ENCODE measurements at places on chromosomes 6 and 20.

GRCh38 chr6:29941016-29941415 is 1.3 kb upstream of the HLA-A start:
- DNase-seq, result no peak

DNA sequence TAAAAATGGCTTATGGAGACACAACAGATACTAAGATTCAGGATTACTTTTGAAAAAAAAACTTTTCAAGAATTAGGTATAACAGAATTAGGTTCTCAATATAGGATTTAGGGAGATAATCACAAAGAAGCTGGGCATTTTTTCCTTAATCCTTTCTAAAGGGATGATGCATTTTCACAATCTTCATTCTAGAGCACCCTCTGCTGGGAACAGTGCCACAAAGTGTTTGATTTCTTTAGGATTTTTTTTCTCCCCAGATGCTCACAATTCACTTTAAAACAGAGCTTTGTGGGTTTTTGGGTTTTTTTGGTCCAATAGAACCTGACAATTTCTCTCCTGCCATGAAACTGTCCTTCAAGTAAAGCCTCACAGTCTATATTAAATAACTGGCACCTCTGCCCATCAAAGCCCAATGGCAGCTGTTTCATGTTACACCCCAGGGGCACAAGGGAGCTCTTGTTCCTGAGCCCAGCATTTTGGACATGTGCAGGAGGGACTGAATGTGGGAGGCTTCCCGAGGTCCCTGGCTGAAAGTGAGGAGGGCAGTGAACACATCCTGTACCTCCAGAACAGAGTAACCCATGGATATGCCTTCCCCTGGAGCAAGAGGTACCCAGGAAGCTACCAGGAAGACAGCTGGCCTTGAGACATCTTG is 39.7 kb downstream of the PREP start:
- DNase-seq, result no peak

- DNase-seq, result no peak
Measured at GRCh38 chr20:24981282-24981681, 11.3 kb downstream of the APMAP start.

DNA sequence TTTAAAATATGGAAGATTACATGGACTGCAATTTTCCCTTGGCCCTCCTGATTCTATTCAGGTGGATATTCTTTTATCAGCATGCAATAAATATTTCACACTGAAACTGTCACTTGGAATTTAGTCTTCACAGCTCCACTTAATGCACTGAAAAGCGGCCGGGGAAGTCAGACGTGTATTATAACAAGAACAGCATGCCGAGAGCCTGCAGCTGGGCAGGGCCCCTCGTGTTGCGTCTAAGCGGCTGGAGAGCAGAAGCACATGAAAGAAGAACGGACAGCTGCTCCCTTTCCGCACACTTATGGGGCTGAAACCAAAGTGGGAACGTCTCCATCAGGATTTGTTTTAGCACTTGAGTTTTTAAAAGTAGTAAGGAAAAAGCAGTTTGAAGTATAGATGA is 57.2 kb downstream of the LYRM4 start:
- DNase-seq, result no peak

- no peak for DNase-seq
Measured at GRCh38 chr6:45900808-45901752, 114.6 kb downstream of the CLIC5 start.

GRCh38 chr6:163745536-163746400 is 331.2 kb downstream of the QKI start:
- no peak for DNase-seq

DNA sequence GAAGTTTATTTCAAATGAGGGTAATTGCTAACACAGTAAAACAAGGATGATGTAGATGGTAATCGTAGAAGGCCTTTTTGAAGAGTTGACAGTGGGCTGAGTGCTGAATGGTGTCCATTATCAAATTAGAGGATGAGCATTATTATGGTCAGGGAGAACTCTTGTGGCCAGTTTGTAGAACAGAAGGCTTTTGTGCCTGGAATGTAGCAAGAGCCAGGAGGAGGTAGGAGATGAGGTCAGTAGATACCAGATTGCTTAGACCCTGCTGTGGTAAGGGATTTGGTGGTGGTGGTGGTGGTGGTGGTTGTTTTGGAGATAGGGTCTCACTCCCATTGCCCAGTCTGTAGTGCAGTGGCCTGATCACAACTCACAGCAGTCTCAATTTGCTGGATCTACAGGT is 6.2 kb downstream of the CSE1L start:
- DNase-seq, result no peak

DNA sequence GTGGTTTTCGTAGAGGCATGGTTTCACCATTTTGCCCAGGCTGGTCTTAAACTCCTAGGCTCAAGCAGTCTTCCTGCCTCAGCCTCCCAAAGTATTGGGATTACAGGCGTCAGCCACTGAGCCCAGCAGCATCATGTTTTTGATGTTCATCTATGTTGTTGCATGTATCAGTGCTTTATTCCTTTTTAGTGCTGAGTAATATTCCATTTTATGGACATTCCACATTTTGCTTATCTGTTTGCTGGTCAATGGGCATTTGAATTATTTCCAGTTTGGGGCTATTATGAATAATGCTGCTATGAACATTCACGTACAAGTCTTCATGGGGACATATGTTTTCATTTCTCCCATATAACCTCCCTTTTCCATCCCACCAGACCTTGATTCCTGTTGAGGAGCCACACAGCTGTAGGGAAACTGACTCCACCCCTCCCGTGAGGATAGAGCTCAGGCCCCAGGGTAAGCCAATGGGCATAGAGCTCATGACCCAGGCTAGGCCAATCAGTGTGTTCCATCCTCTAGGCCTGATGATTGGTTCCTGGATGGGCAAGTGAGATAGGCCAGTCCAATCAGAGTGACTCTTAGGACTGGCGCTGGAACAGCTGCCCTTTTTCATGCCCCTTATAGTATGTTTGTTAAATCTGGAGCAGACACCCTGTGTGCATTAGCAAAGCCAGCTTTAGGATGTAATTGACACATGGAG is 49.5 kb downstream of the DLGAP4 start:
- no peak for DNase-seq

- no peak for DNase-seq
Measured at GRCh38 chr20:17172836-17173516, 53.9 kb upstream of the PCSK2 start.

GRCh38 chr6:136383268-136383937 is 93.8 kb upstream of the BCLAF1 start:
- no peak for DNase-seq

DNA sequence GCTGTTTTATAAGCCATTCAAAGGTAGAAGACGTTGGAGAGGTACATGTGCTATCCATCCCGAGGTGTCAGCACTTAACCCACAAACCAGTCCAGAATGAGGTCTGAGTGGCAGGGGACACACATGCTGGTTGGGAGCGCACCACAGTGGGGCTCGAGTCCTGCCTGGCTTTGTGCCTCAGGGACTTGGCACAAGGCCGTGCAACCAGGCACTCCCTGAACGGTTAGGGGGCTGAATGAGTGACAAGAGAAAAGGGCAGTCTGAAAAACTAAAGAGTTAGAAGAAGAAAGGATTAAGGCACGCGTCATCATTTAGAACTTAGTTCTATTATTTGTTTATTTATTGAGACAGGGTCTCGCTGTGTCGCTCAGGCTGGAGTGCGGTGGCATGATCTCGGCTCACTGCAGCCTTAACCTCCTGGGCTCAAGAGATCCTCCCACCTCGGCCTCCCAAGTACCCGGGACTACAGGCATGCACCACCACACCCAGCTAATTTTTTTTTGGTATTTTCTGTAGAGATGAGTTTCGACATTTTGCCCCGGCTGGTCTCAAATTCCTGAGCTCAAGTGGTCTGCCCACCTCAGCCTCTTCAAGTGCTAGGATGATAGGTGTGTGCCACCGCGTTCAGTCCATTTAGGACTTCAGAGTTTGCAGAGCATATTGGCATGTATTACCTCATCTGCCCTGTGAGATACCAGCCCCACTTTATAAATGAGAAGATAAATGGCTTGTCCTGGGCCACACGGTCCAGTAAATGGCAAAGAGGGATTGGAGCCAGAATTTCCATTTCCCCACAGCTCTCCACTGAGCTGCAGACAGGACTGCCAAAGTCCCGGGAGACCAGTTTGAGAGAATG is 47.4 kb upstream of the IRF4 start:
- DNase-seq, result no peak

- no peak for DNase-seq
Measured at GRCh38 chr6:41467061-41467460, 79.1 kb upstream of the FOXP4 start.

- DNase-seq, result no peak
Measured at GRCh38 chr6:157651731-157652490, 171.1 kb upstream of the SNX9 start.

- DNase-seq, result no peak
Measured at GRCh38 chr6:157629220-157629619, 193.8 kb upstream of the SNX9 start.

DNA sequence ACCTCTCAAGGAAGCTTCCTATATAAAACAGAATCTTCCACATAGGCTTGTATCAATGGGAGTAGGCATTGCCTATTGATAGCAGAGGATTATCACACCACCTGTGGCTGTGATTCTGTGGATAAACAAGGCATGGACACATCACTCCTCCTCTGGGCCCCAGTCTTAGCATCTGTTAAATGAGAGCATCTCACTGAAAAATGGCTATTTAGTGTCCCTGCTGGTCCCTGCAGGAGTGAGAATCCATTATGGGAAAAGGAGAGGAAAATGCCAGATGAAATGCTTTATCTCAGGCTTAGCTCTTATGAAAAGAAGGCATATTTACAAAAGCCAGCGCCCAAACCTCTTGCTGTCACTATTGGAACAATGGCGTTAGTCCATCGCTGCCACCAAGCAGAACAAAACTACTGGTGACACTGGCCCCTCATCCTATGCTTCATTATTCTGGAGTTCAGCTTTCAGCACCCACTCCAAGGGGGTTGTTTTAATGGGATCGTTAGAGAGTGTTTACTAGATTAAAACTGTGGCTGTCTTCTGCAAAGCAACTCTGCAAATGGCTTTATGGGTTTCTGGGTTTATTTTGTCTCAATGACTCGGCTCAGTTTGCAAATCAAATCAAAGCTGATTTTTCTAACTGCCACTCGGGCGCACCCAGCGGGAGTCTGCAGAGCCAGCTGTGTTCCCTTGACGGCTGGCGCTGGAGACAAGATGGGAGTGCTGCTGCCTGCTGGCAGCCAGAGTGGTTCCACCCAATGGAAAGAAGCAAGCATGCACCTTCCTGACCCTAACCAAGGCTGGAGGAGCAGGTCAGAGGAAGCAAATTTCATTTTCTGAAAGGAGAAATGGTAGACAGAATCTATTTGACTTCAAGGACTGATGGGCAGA is 658.8 kb upstream of the CHD6 start:
- no peak for DNase-seq

GRCh38 chr20:47232518-47232917 is 124.0 kb downstream of the ZMYND8 start:
- DNase-seq, result no peak

- DNase-seq, result no peak
Measured at GRCh38 chr6:129134535-129134934, 251.6 kb downstream of the LAMA2 start.

GRCh38 chr6:165090242-165090641 is 219.2 kb downstream of the C6orf118 start:
- no peak for DNase-seq

DNA sequence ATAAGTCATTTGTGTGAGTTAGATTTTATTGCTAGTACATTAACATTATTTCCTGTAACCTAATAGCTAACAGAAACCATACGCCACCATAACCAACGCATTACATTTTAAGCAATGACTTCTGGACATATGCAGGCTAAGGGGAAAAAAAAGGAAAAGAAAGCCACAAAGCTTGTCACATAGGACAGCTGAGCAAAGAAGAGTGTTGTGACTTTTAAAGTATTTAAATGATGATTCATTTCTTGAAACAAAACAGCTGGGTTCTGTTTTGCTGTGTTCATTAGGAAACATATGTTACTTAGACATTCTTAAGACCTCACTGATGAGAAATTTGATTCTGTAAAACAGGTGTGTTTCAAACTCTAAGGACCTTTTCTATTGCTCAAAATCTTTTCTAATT is 171.4 kb downstream of the COL9A1 start:
- no peak for DNase-seq

GRCh38 chr20:23180451-23180921 is 94.4 kb upstream of the CD93 start:
- DNase-seq, result no peak

- DNase-seq, result no peak
Measured at GRCh38 chr20:40322941-40323340, 366.1 kb downstream of the MAFB start.

DNA sequence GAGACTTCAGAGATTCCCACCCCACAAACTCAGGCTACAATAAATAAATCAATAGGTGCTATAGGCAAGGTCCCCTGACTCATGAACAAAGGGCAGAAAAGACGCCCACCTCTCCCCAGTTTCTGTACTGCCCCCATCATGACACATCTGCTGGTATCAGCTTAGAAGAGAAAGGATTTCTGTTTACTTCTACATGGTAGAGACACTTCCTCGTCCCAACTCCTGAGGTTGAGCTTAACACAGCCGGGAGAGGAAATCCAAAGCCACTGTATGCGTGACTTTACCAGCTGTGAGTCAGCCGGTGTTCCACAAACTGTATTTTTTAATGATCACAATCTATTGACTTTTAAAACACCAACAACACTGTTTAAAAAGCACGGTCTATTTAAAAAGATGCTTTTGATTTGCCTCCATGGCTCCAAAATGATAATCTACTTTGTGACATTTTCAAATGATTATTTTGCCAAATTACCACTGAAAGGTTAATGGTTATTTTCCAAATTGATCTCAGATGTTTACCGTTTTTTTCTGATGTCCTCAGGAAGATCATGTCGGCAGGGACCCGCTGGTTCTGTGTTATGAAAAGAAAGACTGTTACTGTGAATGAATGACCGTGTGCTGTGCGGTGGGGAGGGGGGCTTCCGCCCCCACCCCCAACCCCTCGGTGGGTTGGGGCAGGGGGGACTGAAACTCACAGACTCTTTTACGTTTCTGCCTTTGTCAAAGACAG is 72.5 kb downstream of the ATP9A start:
- DNase-seq, result no peak

GRCh38 chr6:72894091-72894490 is 272.2 kb downstream of the KCNQ5 start:
- DNase-seq, result no peak

DNA sequence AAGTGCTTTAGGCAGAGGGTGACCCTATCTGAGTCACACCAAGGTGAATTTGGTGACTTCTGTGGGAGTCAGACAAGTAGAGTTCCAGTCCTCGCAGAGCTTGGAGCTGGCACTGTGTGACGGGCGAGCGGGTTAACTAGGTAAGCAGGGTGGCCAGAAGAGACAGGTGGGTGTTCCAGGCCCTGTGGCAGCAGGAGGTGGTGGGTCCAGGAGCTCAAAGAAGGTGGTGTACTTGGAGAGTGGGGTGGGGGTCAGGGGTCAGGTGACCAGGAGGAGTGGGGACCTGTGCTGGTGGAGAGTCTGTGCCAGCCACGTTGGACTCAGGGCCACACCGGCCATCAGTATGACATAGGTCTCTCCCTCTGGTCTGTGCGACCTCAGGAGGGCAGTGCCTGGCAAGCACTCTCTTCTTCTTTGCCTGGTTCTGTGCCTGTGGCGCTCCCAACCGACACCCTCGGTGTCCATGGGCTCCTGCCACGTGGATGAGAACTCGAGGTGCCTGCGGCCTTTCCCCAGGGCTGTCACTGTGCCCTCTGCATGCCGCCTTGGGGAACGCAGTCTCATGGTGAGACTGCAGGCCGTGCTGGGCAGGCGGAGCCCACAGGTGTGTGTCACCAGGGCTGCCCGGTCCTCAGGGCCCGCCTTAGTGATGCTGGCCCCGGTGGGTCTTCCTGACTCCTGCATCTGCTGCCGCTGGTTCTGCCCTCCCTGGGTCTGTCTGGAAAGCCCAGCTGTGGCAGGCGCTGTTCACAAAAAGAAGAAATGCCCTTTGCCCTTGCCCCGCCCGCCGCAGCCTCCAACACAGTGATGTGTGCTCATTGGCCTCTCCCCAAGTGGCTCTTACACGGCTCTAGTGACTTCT is 1.6 kb downstream of the MRGBP start:
- no peak for DNase-seq

Data from activated CD4-positive, alpha-beta T cell treated with anti-CD3 and anti-CD28 coated beads, Interleukin-2, Interleukin-6, amounts not matched to agents 100 ng/mL and 50 ng/mL, durations not matched to agents 16 hours and 8 hours (primary cell).